Stimulated activated CD8-positive, alpha-beta memory T cell treated with anti-CD3 and anti-CD28 coated beads, Interleukin-2, amount 100 ng/mL, for 1 hour (primary cell): ENCODE measurements at places on chromosomes 2 and 18.

GRCh38 chr2:88557290-88557689 is 70.0 kb downstream of the EIF2AK3 start:
- no peak for DNase-seq

DNA sequence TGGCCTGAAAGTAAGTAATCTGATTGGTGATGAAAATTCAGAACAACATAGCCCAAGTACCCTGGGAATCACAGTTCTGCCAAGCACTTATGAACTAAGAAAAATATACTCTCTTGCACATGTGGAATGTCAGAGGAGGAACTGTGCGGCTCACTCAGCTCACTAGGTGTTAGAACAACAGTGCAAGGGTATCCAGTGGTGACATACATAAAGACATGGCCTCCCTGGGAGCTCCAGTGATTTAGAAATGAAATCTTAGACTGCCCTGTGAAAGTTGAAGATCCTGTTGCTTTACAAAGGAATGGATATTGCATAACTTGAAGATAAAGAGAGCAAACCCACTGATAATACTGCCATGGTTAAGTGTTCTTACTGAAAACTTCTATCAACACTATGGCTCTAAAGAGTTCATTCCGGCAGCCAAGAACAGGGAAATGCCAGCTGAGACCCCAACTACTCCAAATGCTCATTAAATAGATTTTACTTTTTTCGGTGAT is 246.2 kb downstream of the ARHGAP15 start:
- DNase-seq = no peak

DNA sequence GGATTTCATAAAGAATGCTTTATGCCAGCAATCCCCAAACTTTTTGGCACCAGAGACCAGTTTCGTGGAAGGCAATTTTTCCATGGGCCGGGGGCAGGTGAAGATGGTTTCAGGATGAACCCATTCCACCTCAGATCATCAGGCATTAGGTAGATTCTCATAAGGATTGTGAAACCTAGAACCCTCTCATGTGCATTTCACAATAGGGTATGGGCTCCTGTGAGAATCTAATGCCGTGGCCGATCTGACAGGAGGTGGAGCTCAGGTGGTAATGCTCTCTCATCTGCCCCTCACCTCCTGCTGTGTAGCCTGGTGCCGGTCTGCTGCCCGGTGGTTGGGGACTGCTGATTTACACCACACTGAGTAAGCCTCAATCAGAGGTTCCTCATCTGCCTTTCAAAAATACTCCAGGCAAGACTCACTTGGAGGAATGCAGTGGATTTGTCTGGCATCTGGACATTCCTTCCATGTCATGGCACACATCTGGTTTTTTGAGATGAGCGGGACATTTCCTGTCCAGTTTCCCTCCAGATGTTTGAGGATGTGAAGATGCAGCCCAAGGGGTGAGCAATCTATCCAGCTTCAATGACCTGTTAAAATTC is 185.8 kb downstream of the VAPA start:
- no peak for DNase-seq

- DNase-seq = no peak
Measured at GRCh38 chr2:61266632-61267505, 104.9 kb downstream of the C2orf74 start.

GRCh38 chr2:72938455-72938854 is 21.1 kb downstream of the EMX1 start:
- DNase-seq = no peak

DNA sequence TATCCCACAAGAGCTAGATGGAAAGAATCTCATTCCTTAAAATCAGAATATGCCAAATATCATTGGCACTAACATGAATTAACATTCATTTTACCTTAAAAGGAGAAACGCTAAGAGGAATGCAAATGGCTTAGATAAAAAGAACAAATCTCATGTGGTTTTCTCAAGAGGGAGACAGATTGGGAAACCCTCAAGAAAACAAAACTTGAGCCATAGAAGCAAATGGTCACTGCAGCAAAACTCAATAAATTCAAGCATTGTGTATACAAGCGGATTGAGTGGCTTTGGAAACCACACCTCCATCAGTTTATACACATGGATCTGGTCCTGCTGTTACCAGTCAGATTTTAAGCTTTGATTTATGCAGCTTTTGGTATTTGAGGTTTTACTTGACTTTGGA is 1331.8 kb upstream of the ZEB2 start:
- DNase-seq = no peak

DNA sequence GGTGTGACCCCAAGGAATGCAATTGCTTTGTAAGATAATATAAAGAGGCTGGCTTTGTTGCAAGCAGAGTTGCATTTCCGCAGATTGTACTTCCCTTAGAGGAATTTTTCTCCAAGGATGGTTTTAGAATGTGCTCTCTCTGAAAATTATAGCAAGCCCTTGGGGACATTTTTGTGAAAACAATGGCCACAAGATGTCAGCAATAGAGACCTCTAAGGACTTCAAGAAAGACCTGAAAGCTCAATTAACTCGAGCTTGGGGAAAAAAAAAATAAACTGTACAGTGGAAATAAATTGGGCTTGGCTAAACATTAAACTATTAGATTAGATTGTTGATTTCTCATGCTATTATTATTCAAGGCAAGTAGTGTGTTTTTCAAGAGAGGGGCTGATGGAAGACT is 81.3 kb upstream of the KYNU start:
- no peak for DNase-seq

GRCh38 chr2:88875736-88876135 is 184.3 kb downstream of the RPIA start:
- DNase-seq = no peak

DNA sequence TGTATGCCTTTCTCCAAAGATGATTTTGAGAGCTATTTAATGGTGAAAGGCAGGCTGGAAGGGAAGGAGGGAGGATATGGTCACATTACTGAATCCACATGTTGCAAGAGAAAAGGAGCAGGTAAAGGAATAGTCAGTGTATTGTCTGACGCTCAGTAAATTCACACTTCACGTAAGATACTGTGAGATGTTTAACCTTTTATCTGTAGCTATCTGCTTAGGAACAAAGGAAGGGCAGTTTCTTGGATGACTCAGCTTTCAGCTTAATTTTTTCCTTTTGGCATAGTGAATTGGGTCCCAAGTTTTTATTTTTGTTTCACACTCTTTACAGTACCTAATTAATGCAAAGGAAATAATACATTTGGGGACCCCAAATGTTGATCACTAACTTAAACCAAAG is 96.2 kb downstream of the PMS1 start:
- no peak for DNase-seq

DNA sequence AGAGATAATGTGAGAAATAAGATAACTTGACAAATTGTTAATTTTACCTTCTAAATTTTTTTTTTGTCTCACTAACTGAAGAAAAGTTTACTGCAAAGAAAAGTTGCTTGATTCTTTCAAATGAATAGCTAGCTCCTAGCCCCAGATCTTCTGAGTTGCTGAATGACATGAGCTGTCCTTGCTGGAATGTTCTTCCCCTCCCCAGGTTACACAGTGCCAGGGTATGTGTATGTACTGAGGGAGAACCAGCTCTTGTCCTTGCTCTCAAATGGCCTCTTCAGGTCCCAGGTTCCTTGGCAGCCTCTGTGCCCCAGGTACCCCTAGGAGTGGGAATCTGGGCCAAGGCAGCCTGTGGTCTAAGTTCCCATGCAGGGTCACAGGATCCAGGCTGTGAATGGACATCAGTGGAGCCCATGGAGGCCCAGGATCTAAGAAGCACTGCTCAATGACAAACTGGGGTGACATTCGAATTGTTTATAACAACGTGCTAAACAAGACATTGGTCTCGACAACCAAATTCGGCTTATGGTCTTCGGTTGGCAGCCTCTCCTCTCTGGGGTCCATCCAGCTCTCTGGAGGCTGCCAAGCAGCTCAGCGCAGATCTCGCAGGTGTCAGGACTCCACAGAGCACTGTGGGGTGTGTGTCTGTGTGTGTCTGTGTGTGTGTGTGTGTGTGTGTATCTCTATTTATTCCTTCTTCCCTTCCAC is 17.1 kb upstream of the INO80C start:
- DNase-seq = no peak

- no peak for DNase-seq
Measured at GRCh38 chr2:60047347-60047746, 506.1 kb downstream of the BCL11A start.

GRCh38 chr18:27062802-27063201 is 122.3 kb downstream of the CHST9 start:
- DNase-seq = no peak

- no peak for DNase-seq
Measured at GRCh38 chr2:211333377-211333776, 777.0 kb downstream of the CPS1 start.

DNA sequence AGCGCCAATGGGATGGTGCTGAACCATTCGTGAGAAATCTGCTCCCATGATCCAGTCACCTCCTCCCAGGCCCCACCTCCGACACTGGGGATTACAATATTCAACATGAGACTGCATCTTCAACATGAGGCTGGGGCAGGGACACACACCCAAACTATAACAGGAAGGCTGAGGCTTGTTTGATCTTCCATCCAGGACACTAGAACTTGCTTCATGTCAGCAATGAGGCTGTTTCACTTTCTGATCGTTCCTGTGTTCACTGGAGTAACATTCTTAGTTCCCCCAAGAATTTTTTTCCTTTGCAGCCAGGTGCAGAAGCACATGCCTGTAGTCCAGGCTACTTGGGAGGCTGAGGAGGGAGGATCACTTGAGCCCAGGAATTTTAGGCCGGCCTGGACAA is 30.8 kb upstream of the SOX11 start:
- DNase-seq = no peak

DNA sequence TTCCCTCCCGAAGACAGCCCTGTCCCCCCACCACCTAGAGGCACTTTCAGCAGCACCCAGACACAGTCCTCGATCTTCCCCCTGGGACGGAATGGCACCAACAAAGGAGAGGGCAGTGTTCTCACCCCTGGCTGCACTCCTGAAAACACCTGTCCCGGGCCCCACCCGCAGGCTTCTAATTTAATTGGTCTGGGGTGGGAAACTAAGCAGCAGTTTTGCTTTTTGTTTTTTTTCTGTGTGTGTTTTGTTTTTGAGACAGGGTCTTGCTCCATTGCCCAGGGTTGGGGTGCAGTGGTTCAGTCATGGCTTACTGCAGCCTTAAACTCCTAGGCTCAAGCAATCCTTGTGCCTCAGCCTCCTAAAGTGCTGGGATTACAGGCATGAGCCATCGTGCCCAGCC is 38.4 kb upstream of the REL start:
- no peak for DNase-seq

DNA sequence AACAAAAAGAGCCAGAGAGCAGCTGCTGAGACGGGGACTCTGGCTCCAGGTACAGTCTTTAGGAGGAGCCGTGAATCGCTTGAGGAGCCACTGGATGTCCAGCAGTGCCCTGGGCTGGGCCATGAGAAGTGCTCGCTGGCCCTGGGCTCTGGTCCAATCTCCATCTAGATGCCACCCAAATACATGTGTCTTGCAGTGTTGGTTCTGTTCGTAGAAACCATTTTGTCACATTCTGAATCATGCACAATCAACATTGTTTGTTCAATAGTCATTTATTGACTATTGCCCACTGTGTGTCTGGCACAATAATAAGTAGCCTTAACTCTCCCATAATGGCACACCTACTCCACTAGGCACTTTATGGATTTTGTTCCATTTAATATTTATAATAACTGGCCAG is 26.1 kb downstream of the TYMS start:
- DNase-seq = no peak

DNA sequence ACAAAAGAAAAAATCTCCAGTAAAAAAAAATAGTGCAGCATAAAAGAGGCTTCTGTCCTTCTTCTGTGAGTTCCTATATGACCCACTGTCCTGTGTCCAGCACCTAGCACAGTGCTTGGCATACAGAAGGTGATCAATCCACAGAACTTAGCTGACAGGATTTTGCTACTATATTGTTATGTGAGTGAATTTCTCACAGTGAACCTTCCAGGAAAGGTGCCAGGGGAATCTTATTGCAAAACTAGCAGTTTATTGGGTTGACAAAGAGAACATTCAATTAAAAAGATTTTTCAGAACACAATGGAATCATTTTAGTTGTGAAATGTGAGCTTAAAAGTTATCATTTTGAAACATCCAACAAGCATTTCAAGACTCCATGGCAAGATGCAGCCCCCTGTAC is 12.4 kb upstream of the TRIB2 start:
- no peak for DNase-seq

DNA sequence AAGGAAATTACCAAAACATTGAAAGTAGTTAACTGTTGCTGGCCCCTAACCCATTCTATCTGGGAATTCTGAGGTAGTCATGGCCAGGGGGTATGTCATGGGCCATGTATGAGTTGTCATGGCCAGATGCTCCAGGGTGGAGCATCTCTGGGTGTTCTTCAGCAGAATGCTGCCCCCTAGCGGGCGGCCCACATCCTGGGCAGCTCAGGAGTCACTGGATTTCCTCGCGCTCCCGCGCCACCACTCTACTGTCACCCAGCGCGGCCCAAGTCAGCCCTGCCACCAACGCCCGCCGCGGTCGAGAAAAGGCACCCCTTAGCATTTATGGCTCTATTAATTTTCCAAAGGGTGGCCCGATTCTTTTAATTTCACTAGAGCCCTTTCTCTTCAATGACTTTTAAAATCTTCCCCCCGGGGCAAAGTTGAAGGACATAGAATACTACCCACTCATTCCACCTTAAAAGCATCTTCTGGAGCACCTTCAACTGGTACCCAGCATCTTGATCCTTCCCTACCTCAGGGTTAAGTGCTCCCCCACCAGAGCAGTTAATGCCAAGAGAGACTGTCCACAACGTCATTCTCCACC is 41.6 kb downstream of the PKDCC start:
- DNase-seq = no peak

DNA sequence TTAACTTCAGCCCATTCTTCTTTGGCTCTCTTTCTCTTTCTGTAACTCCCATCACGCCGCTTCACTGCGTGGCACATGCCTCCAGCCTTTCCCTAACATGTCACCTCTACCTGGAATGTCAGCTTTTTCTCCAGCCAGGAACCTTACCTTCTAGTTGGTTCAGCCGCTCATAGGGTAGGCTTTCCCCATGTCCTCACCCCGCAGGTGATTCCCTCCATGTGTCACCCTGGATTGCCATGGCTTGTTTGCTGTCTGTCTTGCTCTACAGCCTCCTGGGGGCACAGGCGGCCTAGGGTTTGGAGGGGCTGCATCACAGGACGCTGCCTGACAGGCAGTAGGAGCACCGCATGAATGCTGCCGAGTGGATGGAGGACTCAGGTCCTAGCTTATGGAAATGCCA is 39.2 kb downstream of the ARHGEF4 start:
- no peak for DNase-seq

GRCh38 chr18:74834424-74835309 is 237.0 kb downstream of the ZNF407 start:
- no peak for DNase-seq

DNA sequence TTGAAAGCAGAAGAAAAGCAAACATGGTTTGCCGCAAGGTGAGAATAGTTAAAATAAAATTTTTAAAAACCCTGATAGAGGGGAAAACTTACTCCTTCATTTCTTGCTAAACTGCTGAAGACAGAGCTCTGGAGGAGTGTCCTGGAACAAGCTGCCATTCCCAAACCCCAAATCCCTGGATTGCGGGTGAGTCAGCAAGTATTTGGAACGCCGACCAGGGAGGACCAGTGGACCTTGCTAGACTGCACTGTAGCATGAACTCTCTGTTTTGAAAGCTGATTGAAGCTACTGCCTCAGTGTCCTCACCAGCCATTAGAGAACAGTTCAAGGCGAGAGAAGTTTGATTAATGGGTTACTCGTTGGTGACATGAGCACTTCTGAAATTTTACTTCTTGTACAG is 99.4 kb upstream of the RASGRP3 start:
- DNase-seq = no peak

- DNase-seq = no peak
Measured at GRCh38 chr2:28377195-28377816, 15.4 kb upstream of the FOSL2 start.

GRCh38 chr2:65724752-65725151 is 292.4 kb upstream of the SPRED2 start:
- DNase-seq = no peak
